Calu3 (cell line): ENCODE measurements at places on chromosomes 5 and 9. TPM values are rescaled to one million over a fixed set of nuclear protein-coding genes. Genes with fewer than 3 reads are reported as not detected.

PLAC8L1 gene
- total RNA-seq, result 1.4 and 3.8 TPM in 2 replicates

- H3K4me3 ChIP-seq, result no peak overlapping the region
- H3K27me3 ChIP-seq, result no peaks in the 10 kb centered on the region
Measured at GRCh38 chr5:142106061-142106460, 2.5 kb upstream of the NDFIP1 start.

- no peak overlapping the region for H3K27ac ChIP-seq
- no peaks in the 10 kb centered on the region for H3K36me3 ChIP-seq
- H3K4me3 ChIP-seq, result no peak overlapping the region
- peaks cover 22% of the 10 kb centered on the region for H3K27me3 ChIP-seq
- H3K4me1 ChIP-seq, result no peaks in the 10 kb centered on the region
Measured at GRCh38 chr5:66475731-66476130, 120.5 kb upstream of the MAST4 start.

ACTBL2 gene
- 0.42 and 0.45 TPM in 2 replicates for total RNA-seq

ZDHHC11 gene
- total RNA-seq, result 53.7 and 60.8 TPM in 2 replicates
